ENCODE measurements at places on chromosomes 11 and 22. TPM values are rescaled to one million over a fixed set of nuclear protein-coding genes. Genes with fewer than 3 reads are reported as not detected.

The TSGA10IP gene
- total RNA-seq, result not detected

The CATSPER1 gene
- 0.19 TPM for total RNA-seq

The C11orf42 gene
- total RNA-seq, result not detected

The ACR gene
- not detected for total RNA-seq

The CTSW gene
- not detected for total RNA-seq

The C22orf42 gene
- not detected for total RNA-seq

The IFITM10 gene
- 2.8 TPM for total RNA-seq

The TRIM6 gene
- total RNA-seq, result 5.2 TPM

The IGLL1 gene
- not detected for total RNA-seq

The LGR4 gene
- total RNA-seq, result 27.6 TPM

The IL10RA gene
- total RNA-seq, result not detected

The SPATA19 gene
- total RNA-seq, result not detected

The MS4A3 gene
- not detected for total RNA-seq

The MAP4K2 gene
- 6.2 TPM for total RNA-seq

The MN1 gene
- total RNA-seq, result 3.1 TPM

The LRRC55 gene
- total RNA-seq, result not detected

The NDUFA6 gene
- 47.7 TPM for total RNA-seq

The KDM4E gene
- not detected for total RNA-seq

The OR6T1 gene
- not detected for total RNA-seq

The MYBPC3 gene
- not detected for total RNA-seq

The CCDC117 gene
- total RNA-seq, result 17.8 TPM

The CD248 gene
- 40.3 TPM for total RNA-seq

The MRGPRE gene
- not detected for total RNA-seq

The RPS6KB2 gene
- total RNA-seq, result 29.6 TPM

The APOBEC3B gene
- total RNA-seq, result 13.0 TPM

The TXNRD2 gene
- 13.5 TPM for total RNA-seq

The GGTLC3 gene
- total RNA-seq, result not detected

The MRGPRX3 gene
- total RNA-seq, result not detected

The PATE2 gene
- total RNA-seq, result 0.38 TPM

The OR4A16 gene
- not detected for total RNA-seq

The SIAE gene
- 18.6 TPM for total RNA-seq

The KCNK4 gene
- total RNA-seq, result not detected

The DNAL4 gene
- total RNA-seq, result 19.7 TPM

The CXCR5 gene
- total RNA-seq, result not detected

The LMNTD2 gene
- 0.85 TPM for total RNA-seq

The MYOD1 gene
- not detected for total RNA-seq

The BATF2 gene
- total RNA-seq, result 0.77 TPM

The DNAJB13 gene
- total RNA-seq, result under 0.01 TPM

The COMT gene
- total RNA-seq, result 403 TPM

The KRTAP5-9 gene
- not detected for total RNA-seq

The SLC17A6 gene
- total RNA-seq, result not detected

The RASD2 gene
- 0.56 TPM for total RNA-seq

The C11orf97 gene
- not detected for total RNA-seq

The BIRC3 gene
- 1.3 TPM for total RNA-seq
